ENCODE measurements at places on chromosomes 6 and 20. TPM values are rescaled to one million over a fixed set of nuclear protein-coding genes. Genes with fewer than 3 reads are reported as not detected.

Gene MRAP2
- 0.13 TPM for total RNA-seq

Gene RSPH4A
- 0.40 TPM for total RNA-seq

Gene COL9A3
- 44.4 TPM for total RNA-seq

Gene TDRD6
- 0.16 TPM for total RNA-seq

Gene BHLHE23
- total RNA-seq, result not detected

Gene ZKSCAN3
- 11.9 TPM for total RNA-seq
